ENCODE measurements at places on chromosomes 7 and 10. TPM values are rescaled to one million over a fixed set of nuclear protein-coding genes. Genes with fewer than 3 reads are reported as not detected.

GRCh38 chr10:123069246-123069986, 60.6 kb downstream of the ACADSB start:
- DNase-seq = no peak

The ADAM8 gene
- total RNA-seq = 202 TPM

The GCK gene
- not detected for total RNA-seq

DNA sequence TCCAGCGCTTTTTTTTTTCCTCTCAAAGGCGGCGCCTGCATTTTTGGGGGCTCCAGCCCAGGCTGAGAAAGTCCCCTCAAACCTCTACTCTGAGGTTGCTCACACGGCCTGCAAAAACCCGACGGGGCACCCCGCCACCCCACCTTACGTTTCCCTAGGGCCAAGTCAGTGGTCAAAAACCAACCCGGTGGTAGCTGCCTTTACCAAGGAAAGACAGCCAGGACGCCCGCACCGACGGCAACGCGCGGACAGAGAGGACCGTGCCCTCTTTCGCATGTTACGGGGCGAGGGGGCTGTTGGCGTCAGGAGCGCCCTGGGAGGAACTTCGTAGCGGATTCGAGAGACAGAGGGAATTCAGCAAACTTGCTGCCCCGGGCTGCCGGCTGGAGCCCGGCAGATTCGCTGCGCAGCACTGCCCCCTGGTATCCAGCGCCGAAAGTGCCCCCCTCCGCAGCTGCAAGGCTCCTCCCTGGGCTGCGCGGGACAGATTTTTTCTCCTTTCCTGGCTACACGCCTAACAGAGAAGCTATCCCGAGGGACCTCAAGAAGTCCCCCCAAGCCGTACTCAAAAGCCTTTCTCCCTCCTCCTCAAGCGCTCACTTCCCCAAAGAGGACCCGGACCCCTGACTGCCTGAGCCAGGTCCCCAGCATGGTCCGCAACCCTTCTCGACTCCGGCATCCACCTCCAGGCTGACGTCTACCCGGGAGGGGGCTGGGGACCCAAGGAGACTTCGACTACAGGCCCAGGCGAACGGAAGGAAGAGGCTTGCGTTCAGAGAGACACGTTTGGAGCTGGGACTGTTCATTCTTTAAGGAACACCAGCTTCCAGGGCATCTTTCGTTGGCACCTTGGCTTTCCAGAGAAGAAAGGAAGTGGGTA, 27.7 kb upstream of the VAX1 start:
- DNase-seq = no peak

- no peak for DNase-seq
Measured at GRCh38 chr10:132554053-132554990, 16.7 kb downstream of the INPP5A start.

DNA sequence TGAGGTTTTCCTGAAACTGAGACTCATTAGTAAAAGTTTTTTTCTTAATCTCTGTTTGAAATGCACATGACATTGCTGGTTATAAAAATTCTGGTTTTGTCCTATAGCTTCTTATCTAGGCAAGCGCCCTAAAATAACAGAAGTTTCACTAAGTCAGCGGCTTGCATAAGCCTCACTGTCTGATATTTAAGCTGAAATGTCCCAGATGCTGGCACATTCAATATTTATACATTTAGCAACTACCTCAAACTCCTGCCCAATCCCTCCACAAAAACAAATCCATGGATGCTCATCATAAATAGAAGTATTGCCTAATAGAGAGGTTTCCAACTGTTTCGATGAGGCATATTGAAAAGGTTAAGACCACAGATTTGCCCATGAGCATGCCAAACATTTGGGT, 83.1 kb upstream of the EGR2 start:
- DNase-seq = no peak

The RAPGEF5 gene
- 1.1 TPM for total RNA-seq

GRCh38 chr7:5574770-5575269, 151.2 kb upstream of the TNRC18 start:
- no peak for DNase-seq
